ENCODE measurements at places on chromosomes 7 and 10. TPM values are rescaled to one million over a fixed set of nuclear protein-coding genes. Genes with fewer than 3 reads are reported as not detected.

CDHR3 gene
- 3.9 TPM for total RNA-seq

KCND2 gene
- total RNA-seq = not detected

SFRP5 gene
- total RNA-seq = 3.2 TPM

TET1 gene
- total RNA-seq = 6.0 TPM

ZNF33B gene
- 32.6 TPM for total RNA-seq

ASL gene
- 36.4 TPM for total RNA-seq

EFCAB10 gene
- 6.4 TPM for total RNA-seq

NUP42 gene
- total RNA-seq = 62.9 TPM

SFMBT2 gene
- total RNA-seq = 18.5 TPM

UCMA gene
- not detected for total RNA-seq

FEZF1 gene
- total RNA-seq = 2.6 TPM

SNCG gene
- 46.6 TPM for total RNA-seq

RPEL1 gene
- not detected for total RNA-seq

CHAT gene
- total RNA-seq = 0.40 TPM

ELFN1 gene
- total RNA-seq = 2.0 TPM

CDNF gene
- total RNA-seq = 15.8 TPM

LRIT1 gene
- 1.1 TPM for total RNA-seq

TMEM168 gene
- total RNA-seq = 20.5 TPM

NKX2-3 gene
- total RNA-seq = not detected

FAM13C gene
- total RNA-seq = 66.7 TPM

GJD4 gene
- not detected for total RNA-seq

SFTPD gene
- total RNA-seq = 2.1 TPM

SPDYE9 gene
- total RNA-seq = 2.0 TPM

RNF148 gene
- 2.9 TPM for total RNA-seq

STK17A gene
- total RNA-seq = 8.2 TPM

NRG3 gene
- not detected for total RNA-seq

NUTM2A gene
- 3.6 TPM for total RNA-seq

EIF4EBP2 gene
- 40.1 TPM for total RNA-seq

SLC39A12 gene
- total RNA-seq = not detected

NAMPT gene
- 108 TPM for total RNA-seq

ITIH5 gene
- total RNA-seq = 42.0 TPM

WIPF3 gene
- total RNA-seq = 85.9 TPM

ZRANB1 gene
- total RNA-seq = 17.9 TPM

POM121 gene
- 41.4 TPM for total RNA-seq
